ENCODE measurements at places on chromosomes 2 and 18.

DNA sequence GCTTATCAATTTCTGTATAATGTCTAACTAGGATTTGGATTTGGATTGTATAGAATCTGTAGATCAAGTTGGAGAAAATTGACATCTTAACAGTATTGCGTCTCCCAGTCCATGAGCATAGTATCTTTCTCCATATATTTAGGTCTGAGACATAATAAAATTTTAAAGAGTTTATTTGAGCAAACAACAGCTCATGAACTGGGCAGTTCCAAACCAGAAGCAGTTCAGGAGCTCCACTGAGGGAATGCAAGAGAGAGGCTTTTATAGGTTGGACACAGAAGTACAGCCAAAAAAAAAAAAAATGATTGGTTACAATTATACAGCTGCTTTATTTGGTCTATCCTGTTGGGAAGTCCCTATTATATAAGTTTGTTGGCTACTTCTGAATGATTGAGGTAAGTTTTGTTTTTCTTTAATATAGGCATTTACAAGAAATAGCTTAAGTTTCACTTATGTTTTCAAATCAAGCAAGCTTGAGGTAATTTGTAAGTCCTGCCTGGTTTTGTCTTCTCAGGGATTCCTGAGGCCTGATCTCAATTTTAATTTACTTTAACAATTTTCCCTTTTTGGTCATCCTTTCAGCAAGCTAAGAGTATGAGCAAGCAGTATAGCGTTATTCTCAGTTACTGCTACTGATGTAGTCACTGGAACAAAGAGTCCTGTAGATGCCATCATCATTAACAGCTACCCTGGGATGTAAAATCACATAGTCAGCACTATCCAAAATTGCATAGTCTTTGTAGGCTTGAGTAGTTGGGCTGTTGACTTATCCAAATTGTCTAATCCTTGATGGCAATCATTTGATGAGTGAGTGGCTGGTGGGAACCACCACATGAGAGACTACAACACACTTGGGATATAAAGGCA, 27.5 kb upstream of the RUFY4 start:
- no peak for DNase-seq

GRCh38 chr2:140596447-140596846, 1534.4 kb downstream of the LRP1B start:
- DNase-seq, result no peak

DNA sequence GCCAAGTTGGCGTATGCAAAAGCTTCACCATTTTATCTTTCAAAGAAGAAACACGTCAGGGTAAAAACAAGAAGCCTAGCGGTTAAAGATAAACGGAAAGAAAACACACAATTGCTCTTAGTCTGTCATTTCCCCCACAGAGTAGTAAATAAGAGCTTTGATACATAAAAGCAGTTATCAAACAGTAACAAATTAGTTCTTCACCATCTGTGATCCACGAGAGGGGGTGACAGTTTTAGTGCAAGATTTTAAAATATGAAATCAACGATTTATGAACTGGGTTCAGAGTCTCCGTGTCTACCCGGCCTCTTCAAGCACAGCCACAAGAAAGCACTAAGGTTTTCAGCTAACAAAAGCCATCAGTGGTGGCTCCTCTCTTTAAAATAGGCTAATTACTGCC, 703.9 kb upstream of the ID2 start:
- DNase-seq, result no peak

DNA sequence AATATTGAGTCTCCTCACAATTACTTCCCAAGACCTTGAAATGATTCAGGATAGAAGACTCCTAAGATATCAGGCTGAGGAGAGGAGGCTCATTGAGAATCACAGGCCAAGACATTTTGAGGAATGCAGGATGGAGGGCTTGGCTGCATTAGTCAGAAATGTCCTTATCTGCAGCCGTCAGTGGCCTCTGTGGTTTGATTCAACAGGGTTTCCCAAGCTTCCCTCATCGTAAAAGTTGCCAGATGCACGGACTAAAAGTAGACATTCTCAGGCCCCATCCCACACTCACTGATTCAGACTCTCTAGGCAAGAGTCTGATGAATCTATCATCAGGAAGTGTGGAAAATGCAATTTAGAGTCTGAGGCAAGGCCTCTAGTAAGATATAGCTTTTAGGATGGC, 34.0 kb upstream of the TMEM178A start:
- DNase-seq, result no peak
